ENCODE measurements at places on chromosomes 12 and 14.

DNA sequence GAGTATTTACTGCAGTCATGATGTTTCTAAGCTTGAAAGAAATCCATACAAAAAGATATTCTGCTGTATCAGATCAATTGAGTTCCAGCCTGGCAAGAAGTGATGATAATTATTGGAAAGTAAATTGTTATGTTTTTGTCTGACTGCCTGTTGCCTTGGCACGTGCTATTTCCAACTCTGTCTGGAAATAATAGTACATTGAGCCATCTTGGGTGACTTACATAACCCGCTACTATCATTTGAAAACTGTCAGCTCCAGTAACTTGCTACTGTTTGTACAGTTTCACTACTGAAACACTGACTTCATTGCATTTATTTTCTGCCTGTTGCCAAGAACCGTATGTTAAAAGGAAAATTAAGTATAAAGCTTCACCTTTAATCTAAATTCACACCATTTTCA is 318.6 kb downstream of the ITPR2 start:
- DNase-seq = no peak

DNA sequence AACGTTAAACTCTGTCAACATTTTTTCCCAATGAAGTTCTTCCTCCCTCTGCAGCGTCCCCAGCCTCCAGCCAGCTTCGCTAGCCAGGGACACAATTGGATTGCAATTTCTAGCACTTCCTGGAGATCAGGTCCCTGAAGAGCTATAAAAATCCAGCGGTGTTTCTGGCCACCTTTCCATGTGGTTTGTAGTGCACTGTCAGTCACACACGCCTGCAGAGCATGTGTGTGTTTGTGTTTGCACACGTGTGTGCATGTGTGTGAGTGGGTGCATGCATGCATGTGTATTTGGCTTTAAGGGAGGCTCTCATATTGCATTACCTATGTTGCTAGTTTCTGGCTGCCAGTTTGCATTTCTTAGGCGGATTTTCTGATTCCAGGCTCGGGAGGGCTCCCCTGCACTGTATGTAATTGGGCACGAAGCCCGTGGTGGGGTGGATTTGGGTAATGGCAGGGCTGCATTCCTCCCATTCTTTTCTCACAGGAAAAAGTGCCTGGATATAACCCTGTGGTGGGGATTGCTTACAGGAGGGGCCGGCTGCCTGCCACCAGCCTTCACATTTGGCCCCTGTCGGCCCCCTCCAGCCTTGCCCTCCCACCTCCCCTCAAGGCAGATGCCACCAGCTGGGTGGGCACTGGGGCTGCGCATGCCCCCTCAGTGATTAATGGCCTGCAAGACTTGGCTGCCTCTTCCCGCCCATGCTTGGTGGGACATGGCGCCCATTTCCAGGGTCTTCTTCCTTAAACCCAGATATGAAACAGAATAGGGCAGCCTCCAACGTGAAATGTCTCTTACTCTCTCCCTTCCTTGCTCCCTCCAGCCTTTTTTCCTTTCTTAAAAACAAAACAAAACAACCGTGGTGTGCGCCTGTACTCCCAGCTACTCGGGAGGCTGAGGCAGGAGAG is 74.0 kb downstream of the TSPAN9 start:
- DNase-seq = no peak

GRCh38 chr14:31578266-31578665 is 17.1 kb downstream of the NUBPL start:
- DNase-seq = no peak

DNA sequence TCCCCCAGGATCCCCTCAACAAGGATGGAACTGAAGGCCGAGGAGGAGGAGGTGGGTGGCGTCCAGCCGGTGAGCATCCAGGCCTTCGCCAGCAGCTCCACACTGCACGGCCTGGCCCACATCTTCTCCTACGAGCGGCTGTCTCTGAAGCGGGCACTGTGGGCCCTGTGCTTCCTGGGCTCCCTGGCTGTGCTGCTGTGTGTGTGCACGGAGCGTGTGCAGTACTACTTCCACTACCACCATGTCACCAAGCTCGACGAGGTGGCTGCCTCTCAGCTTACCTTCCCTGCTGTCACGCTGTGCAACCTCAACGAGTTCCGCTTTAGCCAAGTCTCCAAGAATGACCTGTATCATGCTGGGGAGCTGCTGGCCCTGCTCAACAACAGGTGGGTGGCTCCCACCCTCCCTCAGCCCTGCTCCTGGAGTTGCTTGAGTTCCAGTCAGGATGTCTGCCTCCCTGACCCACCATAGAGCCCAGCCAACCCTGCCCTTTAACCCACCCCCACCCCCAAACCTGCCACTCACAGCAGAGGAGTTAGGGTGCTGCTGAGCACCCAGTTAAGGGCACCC is 1.4 kb downstream of the ASIC1 start:
- no peak for DNase-seq

GRCh38 chr12:53986686-53987483 is 1.9 kb downstream of the HOXC10 start:
- DNase-seq = no peak

GRCh38 chr12:16189849-16190248 is 87.6 kb downstream of the SLC15A5 start:
- DNase-seq = no peak

DNA sequence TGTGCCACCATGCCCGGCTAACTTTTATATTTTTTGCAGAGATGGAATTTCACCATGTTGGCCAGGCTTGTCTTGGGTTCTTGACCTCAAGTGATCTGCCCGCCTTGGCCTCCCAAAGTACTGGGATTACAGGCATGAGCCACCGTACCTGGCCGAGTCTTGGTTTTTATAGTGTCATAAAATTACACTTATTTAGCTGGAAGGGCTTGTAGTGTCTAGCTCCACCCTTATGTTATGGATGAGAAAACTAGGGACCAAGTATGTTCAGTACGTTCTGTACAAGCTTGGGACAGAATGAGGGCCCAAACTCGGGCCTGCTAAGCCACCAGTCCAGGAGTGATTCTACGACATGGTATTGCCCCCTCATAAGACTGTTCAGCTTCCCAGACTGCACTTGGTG is 35.1 kb downstream of the SYNE2 start:
- DNase-seq = no peak

- no peak for DNase-seq
These were observed 57.5 kb downstream of the PLEKHA5 start for GRCh38 chr12:19186722-19187661.

- no peak for DNase-seq
These were observed 66.7 kb downstream of the SLC6A12 start for GRCh38 chr12:147242-147641.

GRCh38 chr12:520119-520518 is 60.4 kb downstream of the B4GALNT3 start:
- DNase-seq = no peak

DNA sequence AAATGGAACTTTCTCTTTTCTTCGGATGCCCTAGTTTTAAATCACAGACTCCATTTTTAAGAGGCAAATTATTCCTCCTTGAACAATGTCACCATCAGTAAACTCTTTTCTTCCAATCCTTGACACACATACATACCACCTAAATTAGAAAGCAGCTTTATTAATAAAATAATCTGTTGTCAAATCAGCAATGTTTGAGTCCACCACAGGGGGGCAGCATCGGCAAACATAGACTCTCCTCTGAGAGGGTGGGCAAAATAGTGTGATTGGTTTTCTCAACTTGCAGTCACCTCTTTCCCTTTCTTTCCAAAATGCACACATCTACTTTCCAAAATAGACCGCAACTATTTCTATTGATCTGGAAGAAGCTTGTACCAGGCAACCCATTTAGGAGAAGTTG is 438.4 kb upstream of the OR4E1 start:
- peak; percentile 17 for DNase-seq

DNA sequence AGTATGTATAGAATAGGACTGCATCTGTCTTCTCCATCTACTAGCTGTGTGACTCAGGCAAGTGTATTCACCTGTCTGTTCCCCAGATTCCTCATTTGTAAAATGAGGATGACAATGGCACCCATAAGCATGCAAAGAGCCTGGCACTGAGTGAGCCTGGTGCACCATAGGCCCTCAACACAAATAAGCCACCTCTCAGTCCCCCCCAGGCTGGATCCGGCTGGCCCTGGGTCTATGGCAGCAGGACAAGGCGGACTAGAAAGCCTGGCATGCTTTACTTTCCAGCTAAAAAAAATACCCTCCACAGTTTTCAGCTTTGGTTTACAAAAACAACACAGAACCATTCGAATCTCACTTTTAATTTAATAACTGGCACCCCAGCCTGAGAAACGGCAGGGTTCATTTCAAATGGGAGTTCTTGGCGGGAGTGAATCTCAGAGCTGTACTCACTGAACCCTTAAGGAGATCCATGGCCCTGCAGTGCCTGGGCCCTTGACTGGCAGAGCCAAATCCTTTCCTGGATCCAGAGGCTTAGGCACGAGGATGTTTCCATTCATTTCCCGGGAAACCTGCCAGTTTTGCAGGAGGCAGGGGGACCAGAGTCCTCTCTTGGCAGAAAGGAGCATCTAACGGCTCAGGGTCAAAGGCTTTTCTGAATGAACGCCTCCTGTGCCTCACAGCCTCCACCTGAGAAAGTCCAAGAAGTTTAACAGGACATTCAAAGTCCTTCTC is 17.7 kb downstream of the SYNE3 start:
- no peak for DNase-seq

- DNase-seq = no peak
These were observed 94.2 kb upstream of the CNOT2 start for GRCh38 chr12:70149013-70149412.

DNA sequence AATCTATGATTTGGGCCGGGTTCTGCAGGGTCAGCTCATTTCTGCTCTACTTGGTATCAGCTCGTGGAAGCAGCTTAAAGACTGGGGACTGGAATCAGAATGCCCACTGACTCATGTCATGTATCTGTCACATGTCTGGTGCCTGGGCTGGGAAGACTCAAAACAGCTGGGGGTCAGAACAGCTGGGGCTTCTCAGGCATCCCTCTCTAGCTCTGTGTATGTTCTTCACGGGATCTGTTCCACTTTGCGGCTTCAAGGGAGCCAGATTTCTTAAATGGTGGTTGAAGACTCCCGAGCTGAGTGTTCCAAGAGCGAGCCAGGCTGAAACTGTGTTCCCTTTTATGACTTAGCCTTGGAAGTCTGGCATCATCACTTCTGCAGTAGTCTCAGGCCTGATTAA is 11.9 kb downstream of the AEBP2 start:
- DNase-seq = no peak

DNA sequence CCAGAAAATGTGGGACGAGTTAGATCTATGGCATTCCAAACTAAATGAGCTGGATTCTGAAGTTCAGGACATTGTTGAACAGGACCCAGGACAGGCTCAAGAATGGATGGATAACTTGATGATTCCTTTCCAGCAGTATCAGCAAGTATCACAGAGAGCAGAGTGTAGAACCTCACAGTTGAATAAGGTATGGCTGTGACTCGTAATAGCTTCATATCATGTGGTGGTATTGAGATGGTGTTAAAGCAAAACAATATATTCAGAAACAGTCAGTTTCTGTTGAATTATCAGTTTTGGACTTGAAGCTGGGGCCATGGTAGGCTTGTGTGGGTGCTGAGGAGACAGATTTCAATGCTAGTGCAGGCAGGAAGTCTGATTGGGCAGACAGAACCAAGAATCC is 213.7 kb downstream of the ESR2 start:
- DNase-seq = no peak

DNA sequence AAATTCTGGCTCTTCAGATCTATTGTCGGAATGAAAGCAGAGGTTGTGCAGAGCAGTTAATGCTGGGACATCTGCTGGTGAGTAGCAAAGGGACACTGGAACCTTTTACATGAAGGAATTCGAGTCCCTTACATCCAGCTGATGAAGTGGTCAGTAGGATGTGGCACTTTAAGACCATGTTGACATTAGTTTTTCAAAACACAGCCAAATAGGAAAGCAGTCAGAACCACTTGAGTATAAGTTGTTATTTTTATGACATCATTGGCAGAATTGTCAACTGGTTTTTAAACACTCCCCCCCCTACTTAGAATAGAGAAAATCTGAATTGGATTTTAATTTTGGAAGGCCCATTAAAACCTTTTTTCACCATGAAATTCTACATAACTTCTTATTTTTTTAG is 46.8 kb upstream of the AMN start:
- DNase-seq = no peak

- DNase-seq = no peak
These were observed 597.3 kb downstream of the NRXN3 start for GRCh38 chr14:78767436-78767835.

DNA sequence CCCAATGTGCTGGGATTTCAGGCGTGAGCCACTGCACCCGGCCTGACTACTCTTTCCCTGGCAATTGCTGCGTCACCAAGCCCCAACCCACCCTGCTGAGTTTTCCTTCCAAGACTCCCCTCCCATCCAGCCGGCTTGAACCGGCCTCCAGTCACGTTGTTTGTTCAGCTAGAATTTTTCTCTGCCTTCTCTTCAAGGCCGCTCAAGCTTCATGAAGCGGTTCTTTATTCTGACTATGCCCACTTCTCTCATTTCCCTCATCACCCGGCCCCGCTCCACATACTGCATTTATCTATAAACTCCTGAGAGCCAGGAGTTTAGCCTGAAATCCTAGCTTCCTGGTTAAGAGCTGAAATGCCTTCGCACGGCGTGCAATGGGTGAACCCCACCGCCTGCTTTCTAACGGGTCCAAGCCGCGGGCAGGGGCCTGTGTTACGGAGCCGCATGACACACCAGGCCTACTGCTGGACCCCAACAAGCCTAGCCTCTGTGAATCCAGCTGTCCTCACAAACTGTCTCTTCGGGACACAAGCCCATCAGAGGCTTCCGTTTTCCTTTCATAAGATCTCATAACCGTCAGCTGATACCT is 999 bp upstream of the DCAF4 start:
- DNase-seq = no peak

DNA sequence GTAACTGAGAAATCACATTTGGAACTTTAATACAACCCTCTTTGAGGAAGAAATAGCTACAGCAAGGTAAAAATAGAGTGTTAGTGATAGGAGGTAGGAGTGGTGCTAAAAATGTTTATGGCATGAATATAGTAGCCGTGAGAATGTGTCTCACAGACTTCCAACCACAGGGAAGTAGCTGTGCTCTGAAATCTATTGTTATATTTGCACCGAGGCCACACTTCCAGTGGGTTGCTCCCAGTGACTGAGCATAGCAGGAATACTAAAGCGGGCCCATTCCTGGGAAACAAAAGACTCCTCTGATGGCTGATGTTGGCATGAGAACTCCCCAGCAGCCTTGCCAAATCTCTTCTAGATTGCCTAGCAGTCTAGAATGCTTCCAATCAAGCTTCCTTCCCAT is 174.1 kb upstream of the PLXNC1 start:
- DNase-seq = no peak

GRCh38 chr12:55392032-55392795 is 8.1 kb upstream of the OR6C65 start:
- DNase-seq = no peak

- DNase-seq = no peak
These were observed 9.6 kb downstream of the PTPN6 start for GRCh38 chr12:6960593-6961277.

DNA sequence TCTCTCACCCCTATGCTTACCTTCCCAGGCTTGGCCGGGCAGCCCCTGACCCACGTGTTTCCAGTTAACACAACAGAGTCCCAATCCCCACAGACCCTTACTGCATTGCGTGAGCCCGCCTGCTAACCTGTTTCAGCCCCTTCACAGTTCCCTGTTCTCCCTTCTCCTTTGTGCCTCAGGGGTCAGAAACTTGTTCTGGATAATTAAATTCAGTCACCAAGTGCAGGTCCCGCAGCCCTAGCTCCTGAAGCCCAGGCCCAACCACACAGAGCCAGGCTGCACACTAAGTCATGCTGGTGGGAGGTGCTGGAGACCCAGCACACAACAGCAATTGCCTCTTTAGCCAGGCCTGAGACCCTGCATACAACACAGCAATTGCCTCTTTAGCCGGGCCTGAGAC is 9.6 kb downstream of the ISM2 start:
- no peak for DNase-seq

Data from stimulated activated CD8-positive, alpha-beta memory T cell treated with anti-CD3 and anti-CD28 coated beads, Interleukin-7, amount 100 ng/mL, for 1 hour (primary cell).